Activated CD4-positive, alpha-beta T cell treated with anti-CD3 and anti-CD28 coated beads, Interleukin-2, amount 10 ng/mL, durations not matched to agents 7 days and 5 days (primary cell): ENCODE measurements at places on chromosomes 5 and 9. TPM values are rescaled to one million over a fixed set of nuclear protein-coding genes. Genes with fewer than 3 reads are reported as not detected.

The FANCC gene
- 21.5 TPM for total RNA-seq

The PCDHGB4 gene
- total RNA-seq: not detected

The ACER2 gene
- total RNA-seq: 3.3 TPM

DNA sequence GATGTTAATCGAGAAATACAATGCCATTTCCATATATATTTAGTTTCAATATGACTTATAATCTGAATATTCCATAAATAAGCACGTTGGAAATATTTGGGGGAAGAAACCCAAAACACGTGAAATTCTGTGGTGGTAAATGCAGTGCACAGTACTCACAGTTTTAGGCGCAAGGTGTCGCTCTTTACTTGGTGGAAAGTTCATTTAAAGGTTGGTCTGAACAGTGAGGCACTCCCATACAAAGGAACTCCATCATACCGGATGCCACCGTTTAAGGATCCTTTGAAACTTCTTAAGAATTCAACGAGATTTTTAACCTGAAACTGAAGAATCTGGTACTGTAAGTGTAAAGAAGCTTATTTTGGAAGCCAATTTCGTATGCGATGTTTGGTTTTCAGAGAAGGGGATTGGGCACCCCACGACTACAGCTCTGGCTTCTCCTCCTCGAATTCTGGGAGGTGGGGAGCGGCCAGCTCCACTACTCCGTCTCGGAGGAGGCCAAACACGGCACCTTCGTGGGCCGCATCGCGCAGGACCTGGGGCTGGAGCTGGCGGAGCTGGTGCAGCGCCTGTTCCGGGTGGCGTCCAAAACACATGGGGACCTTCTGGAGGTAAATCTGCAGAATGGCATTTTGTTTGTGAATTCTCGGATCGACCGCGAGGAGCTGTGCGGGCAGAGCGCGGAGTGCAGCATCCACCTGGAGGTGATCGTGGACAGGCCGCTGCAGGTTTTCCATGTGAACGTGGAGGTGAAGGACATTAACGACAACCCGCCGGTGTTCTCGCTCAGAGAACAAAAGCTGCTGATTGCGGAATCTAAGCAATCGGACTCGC, at the start of gene PCDHA11:
PCDHA11 (plus strand) TSS at position 237 of the 834 bp plus-strand sequence; CDS start at position 384, 147 bp downstream.
- H3K27me3 ChIP-seq: no peaks in the 10 kb centered on the region
- peaks cover 2% of the 10 kb centered on the region for H3K36me3 ChIP-seq
- DNase-seq: no peak
- H3K4me1 ChIP-seq: no peaks in the 10 kb centered on the region
- H3K4me3 ChIP-seq: no peak within 1 kb of the TSS
- H3K27ac ChIP-seq: peak within 1 kb of the TSS; percentile 31

DNA sequence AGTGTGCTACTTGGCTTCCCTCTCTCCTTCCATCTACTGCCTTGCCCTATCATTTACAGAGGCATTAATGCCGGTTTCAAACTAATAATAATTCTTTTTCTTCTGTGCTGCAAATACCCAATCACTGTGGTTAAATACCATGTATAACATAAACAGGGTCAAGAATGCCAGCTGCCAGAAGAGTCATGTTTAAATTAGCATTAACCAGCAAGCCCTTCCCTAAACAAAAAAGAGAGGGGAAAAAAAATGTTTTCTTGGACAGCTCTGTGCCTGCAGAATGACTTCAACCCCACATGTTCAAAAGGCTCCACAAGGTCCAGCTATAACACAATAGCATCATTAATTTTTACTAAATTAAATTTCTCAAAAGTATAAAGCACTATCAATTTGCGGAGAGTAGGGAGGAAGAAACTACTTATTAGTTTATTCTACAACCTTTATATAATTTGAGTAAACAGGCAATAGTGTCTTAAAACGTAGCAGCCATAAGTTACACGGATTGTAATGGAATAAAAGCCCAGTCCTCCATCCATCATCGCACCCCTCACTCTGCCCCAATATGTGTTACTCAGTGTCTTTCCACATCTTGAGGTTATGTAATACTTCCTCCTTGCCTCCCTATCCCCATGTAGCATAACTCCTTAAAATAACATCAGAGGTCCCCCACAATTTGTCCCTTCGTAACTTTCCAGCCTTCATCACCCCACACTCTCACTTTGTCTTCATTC, 3.9 kb downstream of the LPAR1 start:
- H3K4me1 ChIP-seq: peaks cover 11% of the 10 kb centered on the region
- H3K27me3 ChIP-seq: peaks cover 43% of the 10 kb centered on the region
- DNase-seq: no peak
- no peaks in the 10 kb centered on the region for H3K36me3 ChIP-seq
- no peak overlapping the region for H3K4me3 ChIP-seq

DNA sequence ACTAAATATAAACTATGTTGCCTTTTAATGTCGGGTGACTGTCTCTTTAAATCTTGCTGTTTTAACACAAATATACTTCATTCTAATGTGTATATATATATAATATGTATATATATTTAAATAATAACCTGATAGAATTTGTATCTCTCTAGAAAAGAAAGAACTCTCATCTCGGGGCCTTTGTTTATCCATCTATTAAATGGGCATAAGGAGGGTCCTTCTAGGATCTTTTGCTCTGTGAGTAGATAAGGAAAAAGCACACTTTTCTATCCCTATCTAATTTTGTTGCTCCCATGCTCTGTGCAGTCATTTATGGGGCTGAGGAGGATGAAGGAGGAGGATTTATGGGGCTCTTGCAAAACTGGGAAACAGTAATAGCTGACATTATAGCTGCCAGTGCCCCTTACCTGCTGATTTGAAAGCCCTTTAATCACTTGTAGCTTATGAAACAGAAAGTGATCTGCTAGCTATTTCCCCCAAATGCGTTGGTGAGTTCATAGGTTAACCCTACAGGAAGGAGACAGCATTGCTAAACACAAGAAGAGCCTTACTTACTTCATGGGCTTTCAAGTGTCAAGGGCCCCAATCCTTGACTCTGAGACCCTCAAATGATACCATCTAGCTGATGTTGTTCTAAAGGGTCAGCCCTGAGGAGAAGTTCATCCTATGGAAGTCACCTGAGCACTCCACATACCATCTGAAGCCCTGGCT, 5.8 kb upstream of the PPARGC1B start:
- H3K27ac ChIP-seq: peak overlapping the region; percentile 65
- peaks cover 9% of the 10 kb centered on the region for H3K4me1 ChIP-seq
- peak; percentile 30 for DNase-seq
- H3K36me3 ChIP-seq: no peaks in the 10 kb centered on the region
- no peak overlapping the region for H3K4me3 ChIP-seq
- H3K27me3 ChIP-seq: peaks cover 6% of the 10 kb centered on the region

DNA sequence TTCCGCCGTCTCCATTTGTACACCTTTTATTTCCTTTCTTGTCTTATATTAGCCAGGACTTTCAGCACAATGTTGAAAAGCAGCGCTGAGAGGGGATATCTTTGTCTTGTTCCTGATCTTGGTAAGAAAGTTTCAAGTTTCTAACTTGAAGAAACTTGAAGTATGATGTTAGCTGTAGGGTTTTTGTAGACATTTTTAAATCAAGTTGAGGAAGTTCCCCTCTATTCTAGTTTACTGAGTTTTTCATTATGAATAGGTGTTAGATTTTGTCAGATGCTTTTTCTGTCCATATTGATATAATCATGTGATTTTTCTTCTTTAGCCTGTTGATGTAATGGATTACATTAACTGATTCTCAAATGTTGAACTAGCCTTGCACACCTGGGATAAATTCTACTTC, 425.7 kb downstream of the PIK3R1 start:
- no peak for DNase-seq
- H3K27ac ChIP-seq: no peak overlapping the region
- no peak overlapping the region for H3K4me3 ChIP-seq
- H3K27me3 ChIP-seq: peaks cover 26% of the 10 kb centered on the region
- H3K4me1 ChIP-seq: no peaks in the 10 kb centered on the region
- no peaks in the 10 kb centered on the region for H3K36me3 ChIP-seq

DNA sequence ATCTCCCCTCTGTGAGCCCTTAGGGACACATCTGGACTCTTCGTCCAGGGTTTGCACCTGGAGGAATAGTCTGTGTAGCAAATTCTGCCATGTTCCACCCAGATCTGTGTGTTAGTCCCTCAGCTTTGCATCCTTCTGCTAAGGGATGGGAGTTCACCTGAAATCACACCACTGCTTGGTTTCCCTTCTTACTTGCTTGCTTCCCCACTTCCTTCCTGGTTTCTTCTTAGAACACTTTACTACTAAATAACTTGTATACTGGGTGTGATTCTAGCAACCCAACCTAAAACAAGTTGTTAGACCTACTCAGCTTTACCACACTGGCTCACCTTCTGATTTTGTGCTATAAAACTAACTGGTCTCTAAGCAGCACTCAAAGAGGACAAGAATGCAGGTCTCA, 202.6 kb upstream of the MAP3K1 start:
- no peaks in the 10 kb centered on the region for H3K27me3 ChIP-seq
- H3K36me3 ChIP-seq: peaks cover 64% of the 10 kb centered on the region
- peaks cover 89% of the 10 kb centered on the region for H3K4me1 ChIP-seq
- peak overlapping the region; percentile 90 for H3K27ac ChIP-seq
- peak overlapping the region; percentile 60 for H3K4me3 ChIP-seq

- no peak for DNase-seq
- no peaks in the 10 kb centered on the region for H3K27me3 ChIP-seq
- H3K4me1 ChIP-seq: no peaks in the 10 kb centered on the region
- H3K36me3 ChIP-seq: no peaks in the 10 kb centered on the region
These were observed 274.5 kb upstream of the C9orf72 start for GRCh38 chr9:27847818-27848217.

- H3K27me3 ChIP-seq: no peaks in the 10 kb centered on the region
- peaks cover 8% of the 10 kb centered on the region for H3K4me1 ChIP-seq
- no peak overlapping the region for H3K27ac ChIP-seq
- no peaks in the 10 kb centered on the region for H3K36me3 ChIP-seq
- DNase-seq: no peak
These were observed 11.5 kb downstream of the CXXC5 start for GRCh38 chr5:139659695-139660101.

DNA sequence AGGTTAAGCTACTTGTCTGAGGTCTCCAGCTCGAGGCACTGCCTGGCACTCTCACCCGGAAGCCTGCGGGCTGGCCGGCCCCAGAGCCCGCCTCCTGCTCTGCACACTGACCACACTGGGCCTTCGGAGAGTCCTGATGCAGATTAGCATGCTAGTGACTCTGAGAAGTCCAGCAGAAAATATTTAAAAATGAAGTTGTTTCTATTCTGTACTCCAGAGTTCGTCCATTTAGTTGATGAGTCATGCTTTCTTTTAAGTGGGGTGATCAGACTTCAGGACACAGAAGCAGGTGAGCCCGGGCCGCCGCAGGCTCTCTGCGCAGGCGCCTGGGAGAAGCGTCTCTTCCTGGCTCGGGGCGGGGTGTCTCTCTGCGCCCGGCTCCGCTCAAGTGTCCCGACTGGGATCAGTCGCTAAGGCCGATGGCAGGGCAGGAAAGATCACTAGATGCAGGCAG, 32.5 kb downstream of the FAM240B start:
- H3K4me3 ChIP-seq: peak overlapping the region; percentile 28
- H3K27me3 ChIP-seq: peaks cover 7% of the 10 kb centered on the region
- no peaks in the 10 kb centered on the region for H3K36me3 ChIP-seq
- no peak overlapping the region for H3K27ac ChIP-seq
- peaks cover 6% of the 10 kb centered on the region for H3K4me1 ChIP-seq

- no peak overlapping the region for H3K4me3 ChIP-seq
- no peaks in the 10 kb centered on the region for H3K4me1 ChIP-seq
- peaks cover 19% of the 10 kb centered on the region for H3K27me3 ChIP-seq
- no peaks in the 10 kb centered on the region for H3K36me3 ChIP-seq
These were observed 88.9 kb downstream of the NUDT12 start for GRCh38 chr5:103473725-103474124.

- DNase-seq: no peak
- H3K4me3 ChIP-seq: no peak overlapping the region
- peak overlapping the region; percentile 26 for H3K27ac ChIP-seq
- no peaks in the 10 kb centered on the region for H3K36me3 ChIP-seq
- H3K4me1 ChIP-seq: peaks cover 50% of the 10 kb centered on the region
- H3K27me3 ChIP-seq: no peaks in the 10 kb centered on the region
These were observed 38.8 kb upstream of the GLRX start for GRCh38 chr5:95861221-95861863.

DNA sequence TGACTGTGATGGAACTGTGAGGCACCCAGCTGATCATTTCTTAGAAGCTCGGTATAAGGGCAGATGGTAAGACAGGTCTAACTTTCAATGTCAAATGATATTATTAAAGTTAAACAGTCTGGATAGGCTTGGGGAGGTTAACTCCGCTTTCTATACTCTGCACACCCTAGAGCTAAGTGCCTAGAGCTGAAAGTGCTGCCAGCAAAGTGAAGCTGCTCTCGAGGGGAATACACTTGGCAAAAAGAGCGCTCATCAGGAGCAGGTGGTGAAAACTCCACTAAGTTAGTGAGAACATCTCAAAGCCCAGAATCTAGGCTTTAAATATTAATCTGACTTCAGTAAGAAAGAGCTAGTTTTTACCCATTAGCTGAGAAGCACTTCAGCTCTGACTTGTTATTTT, 349.6 kb upstream of the SLC30A5 start:
- no peak overlapping the region for H3K4me3 ChIP-seq
- no peaks in the 10 kb centered on the region for H3K36me3 ChIP-seq
- H3K27me3 ChIP-seq: no peaks in the 10 kb centered on the region

DNA sequence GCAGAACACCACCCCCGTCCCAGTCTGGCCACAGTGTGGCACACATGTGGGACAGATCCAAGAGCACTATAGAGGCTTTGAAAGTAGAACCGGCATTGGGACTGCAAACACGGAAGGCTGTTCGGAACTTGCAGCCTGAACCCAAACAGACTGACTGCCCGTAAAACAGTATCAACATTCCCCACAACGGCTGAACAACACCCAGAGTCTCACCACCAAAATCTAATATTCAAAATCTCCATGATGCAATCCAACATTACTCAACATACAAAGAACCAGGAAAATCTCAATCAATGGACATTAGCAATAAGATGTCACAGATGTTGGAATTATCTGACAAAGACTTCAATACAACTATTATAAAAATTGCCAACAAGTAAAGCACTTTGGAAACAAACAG, 82.3 kb downstream of the ROR2 start:
- H3K27me3 ChIP-seq: peaks cover 43% of the 10 kb centered on the region
- no peaks in the 10 kb centered on the region for H3K4me1 ChIP-seq

GRCh38 chr5:180988016-180988415, 630 bp upstream of the BTNL3 start:
- no peak overlapping the region for H3K4me3 ChIP-seq
- no peaks in the 10 kb centered on the region for H3K36me3 ChIP-seq
- H3K4me1 ChIP-seq: no peaks in the 10 kb centered on the region
